Tibial nerve (tissue), 4 donors: ENCODE measurements at places on chromosomes 2 and 18. TPM values are rescaled to one million over a fixed set of nuclear protein-coding genes. Genes with fewer than 3 reads are reported as not detected.

The VWA3B gene
- total RNA-seq = 0.30 TPM

The DUSP2 gene
- total RNA-seq = 21.1 TPM

The NEUROD1 gene
- total RNA-seq = not detected

The CEP76 gene
- 11.8 TPM for total RNA-seq

The CSRNP3 gene
- total RNA-seq = 5.5 TPM
